ENCODE measurements at places on chromosomes 7 and 10.

DNA sequence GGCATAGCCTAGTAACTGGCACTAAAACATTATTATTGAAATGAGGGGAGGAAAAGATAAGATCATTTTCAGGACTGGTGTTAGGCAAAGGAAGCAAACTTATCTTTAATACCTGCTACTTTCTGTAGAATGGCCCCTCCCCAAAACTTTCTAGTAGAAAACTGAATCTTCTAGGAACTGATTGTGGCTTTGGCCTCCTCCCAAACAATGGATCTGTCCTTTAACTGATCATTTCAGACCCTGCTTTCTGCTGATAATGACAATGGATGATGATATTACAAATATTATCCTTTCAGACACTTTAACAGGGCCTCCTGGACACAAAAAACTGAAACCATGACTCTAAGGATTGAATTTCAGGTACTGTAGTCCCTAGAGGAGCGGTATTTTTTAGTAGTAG is 55.1 kb downstream of the EZH2 start:
- DNase-seq = no peak

DNA sequence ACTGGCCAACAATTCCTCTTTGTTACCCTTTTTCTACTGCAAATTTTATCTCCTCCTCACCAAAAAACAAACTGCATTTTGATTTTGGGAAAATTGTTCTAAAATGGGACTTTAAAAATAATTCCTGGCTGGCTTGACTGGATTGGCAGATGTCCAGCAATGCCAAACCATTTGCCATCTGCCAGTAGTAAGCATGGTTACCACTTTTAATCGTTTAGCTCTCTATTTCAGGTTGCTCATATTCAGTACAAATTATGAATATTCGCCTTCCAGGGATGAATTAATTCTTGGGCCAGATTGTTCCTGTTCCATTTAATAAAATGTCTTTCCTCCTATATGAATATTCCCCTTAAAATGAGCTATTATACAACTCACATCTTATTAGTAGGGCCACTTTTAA is 35.7 kb downstream of the SMNDC1 start:
- no peak for DNase-seq

GRCh38 chr10:56123247-56123646 is 237.8 kb downstream of the ZWINT start:
- DNase-seq = no peak

DNA sequence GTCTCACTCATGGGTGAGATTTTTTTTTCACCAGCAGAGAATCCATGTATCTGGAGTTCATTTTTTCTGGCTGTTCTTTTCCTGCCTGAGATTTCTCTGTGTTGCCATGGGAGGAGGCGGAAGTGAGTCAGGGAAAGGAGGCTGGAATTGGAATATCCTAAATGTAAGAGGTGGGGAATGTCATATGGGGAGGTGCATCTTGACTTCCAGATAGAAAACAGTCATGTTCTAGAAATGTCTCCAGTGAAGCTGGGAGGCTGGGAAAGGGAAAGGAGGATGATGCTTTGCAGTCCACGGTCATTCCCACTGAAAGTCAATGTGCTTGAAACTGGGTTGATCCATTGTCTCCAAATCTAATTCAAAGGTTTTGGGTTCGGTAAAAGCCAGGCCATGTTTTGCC is 39.7 kb upstream of the HPS1 start:
- DNase-seq = no peak

DNA sequence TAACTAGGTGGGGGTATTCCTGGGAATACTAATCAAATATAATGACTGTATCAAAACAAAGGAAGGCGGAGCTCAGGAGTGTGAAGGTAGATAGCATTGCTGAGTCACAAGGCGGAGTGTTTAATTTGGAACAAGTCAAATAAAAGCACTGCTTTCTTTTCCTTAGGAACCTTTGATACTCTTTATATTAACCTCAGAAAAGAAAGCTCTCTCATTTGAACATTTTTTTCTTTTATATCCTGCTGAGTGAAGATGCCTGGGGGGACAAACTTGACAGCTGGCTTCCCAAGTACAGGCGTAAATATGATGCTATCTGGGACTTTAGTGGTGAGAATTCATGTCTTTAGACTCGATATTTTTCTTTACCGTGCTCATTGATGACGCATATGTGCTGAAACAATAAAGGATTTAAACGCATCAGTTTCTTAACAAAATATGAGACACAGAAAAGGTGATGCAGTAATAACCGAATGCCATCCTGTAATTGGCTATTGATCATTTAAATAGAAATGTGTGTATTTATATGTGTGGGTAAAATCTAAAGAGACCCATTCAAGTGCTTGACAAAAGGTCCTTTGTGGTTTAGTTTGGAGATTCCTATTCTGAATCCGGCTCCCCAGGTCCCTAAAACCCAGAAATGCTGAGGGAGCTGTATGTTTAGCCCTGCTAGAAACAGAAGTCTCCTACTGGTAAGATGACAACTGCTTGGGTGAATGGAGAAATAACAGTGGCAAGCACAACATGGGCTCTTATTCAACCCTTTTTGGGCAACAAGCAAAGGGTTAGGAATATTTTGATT is 102.7 kb downstream of the PRTFDC1 start:
- no peak for DNase-seq

- no peak for DNase-seq
Observed at GRCh38 chr7:68813551-68814080, 784.7 kb upstream of the AUTS2 start.

DNA sequence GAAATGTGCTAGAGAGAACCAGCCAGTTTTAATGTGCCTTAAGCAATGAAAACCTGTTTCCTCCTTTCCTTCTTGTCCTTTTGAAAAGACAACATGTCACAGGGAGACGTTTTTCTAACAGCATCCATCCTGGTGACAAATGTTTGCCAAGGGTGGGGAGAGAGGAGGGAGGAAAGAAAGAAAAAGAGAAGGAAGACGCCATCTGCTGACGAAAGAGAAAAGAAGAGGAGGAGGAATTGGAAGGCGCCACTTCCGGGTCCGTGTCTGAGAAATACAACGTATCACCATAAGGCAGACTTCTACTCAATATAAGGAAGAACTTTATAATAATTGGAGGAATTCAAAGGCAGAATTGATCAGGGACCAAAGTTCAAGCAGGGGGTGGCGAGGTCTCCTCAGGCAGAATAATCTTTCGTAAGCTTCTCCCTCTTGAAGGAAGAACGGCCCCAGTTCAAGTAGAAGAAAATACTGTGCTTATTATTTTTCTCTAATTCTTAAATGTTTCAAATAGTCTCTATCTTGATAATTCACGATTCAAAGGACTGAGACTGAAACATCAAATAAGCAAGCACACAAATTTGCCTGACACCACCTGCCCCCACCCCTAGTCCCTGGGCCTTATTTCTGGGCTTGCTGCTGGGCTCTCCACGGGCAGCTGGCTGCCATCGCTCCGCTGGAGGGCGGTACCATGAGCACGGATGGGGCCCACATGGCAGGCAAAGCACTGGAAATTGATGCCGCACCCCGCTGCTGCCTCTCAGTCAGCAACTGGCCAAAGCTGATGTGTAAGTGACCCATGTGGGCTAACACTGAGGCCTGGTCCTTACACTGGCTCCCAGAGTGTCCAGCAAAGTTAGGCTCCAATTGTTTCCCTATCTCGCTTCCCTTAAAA is 273.7 kb upstream of the KLF14 start:
- peak; percentile 20 for DNase-seq

- no peak for DNase-seq
Observed at GRCh38 chr7:119232091-119232490, 1007.6 kb downstream of the ANKRD7 start.

DNA sequence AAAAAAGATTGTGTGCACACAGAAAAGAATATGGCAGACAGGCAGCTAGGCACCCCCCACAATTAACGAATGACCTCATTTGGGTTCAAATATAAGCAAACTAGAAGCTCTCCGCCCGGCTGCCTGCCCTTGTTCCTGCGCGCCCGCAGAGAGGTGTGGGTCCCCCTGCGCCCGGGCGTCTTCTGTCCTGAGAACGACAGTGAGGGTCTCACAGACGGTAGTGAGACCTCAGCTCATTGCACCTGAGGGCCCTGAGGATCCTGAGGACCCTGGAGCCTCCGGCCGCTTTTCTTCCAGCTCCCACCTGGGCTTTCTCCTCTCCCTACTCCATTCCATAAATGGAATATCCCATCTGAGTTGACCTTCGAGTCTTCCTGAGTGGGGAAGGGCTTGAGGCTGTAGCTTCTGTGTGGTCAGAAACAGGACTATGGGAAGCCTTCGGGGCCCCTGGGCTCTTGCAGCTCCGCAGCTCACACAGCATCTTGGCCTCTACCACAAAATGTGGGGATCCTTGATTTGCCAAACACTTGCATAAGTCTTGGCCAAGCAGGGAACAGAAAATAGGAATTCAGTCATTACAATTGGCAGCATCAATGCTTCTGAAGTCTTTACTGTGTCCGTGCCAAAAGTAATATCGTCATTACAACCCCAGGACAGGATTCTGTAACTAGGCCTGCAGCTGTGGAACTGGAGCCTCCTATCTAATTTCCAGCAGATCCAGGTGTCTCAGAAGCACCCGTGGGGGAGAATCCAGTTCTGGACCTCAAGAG is 43.8 kb downstream of the JAKMIP3 start:
- DNase-seq = no peak

GRCh38 chr10:102410429-102411073 is 8.0 kb downstream of the PSD start:
- DNase-seq = no peak

DNA sequence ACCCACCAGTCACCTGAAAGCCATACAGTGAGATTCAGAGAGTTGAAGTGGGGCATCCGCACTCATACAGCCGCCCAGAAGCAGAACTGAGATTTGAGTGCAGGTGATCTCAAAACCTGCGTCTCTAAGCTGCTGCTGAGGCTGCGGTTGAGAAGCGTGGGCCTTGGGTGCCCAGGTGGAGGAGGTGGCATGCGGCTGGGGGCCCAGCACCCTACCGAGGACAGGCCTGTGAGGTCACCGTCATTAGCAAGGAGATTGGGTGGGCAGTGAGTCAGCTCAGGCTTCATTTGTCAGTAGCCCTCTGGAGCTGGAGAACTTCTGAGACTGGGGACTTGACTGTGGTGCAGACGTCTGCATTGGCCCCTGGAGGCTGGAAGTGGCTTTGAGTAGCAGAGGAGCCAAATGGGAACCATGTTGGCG is 29.8 kb downstream of the ZMIZ1 start:
- no peak for DNase-seq

DNA sequence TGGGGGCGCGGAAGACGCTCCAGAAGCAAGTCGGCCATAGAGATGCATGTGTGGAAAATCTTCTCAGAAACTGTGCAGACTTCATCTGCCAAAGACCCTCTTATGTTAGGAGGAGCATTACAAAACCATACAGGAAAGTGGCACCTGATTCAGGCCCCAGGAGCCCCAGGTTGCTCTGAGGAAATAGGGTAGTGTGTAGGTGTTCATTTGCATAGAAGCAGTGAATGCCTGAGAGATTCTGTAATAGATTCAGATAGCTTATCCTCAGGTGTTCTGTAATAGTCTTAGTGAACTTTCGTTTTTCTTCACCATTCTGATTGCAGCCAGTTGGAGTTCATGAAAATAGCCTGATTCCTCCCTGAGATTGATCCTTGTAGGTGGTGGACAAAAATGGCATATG is 106.4 kb upstream of the GJD4 start:
- DNase-seq = no peak

- no peak for DNase-seq
Observed at GRCh38 chr10:108791794-108792474, 1131.4 kb downstream of the XPNPEP1 start.

DNA sequence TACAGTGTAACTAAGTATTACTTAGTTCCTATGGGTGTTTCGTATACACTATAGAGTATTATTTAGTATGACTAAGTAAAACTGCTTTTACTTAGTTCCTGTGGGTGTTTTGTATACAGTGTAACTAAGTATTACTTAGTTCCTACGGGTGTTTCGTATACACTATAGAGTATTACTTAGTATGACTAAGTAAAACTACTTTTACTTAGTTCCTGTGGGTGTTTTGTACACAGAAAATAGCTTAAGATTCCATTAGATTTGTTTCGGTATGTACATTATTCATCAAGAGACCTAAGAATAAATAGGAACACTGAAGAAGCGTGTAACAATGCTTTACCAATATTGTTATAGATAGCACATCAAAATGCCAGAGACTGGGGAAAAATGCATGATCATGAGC is 25.0 kb downstream of the IGF2BP3 start:
- DNase-seq = no peak

- no peak for DNase-seq
Observed at GRCh38 chr10:101397140-101397539, 43.2 kb downstream of the BTRC start.

DNA sequence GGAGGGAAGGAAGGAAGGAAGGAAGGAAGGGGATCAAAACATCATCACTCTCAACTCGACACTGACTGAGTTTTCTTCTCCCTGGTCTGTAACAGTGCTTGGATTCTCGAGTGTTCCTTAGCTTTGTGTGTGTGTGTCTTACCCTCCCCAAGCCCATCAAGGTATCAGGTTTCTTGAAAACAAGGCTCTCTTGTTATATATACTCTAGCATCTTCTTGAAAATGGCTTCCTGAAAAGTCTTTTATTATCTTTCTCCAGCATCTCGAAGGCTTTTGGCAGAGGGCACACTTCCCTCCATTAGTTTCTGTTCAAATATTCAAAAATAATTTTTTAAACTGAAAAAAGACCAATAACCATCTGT is 13.4 kb downstream of the SERPINE1 start:
- no peak for DNase-seq

GRCh38 chr7:20220921-20221547 is 3.9 kb upstream of the MACC1 start:
- no peak for DNase-seq

DNA sequence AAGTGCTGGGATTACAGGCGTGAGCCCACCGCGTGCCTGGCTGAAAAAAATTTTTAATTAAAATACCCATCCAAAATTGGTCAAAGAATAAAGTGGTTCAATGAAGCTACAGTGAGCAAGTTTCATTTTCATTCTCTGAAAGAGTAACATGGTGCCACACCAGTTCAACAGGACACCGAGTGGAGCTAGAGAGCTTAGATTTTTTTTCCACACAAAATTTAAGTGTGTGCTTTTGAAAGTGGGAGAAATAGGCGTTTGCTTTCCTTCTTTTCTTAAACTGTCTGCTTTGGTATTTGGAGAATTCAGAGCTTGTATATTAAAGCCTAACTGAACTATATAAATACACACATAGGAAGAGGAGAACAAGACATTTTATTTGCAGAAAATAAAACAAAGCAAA is 43.4 kb downstream of the BPGM start:
- DNase-seq = peak; percentile 72

- no peak for DNase-seq
Observed at GRCh38 chr7:133315332-133316040, 62.6 kb downstream of the EXOC4 start.

DNA sequence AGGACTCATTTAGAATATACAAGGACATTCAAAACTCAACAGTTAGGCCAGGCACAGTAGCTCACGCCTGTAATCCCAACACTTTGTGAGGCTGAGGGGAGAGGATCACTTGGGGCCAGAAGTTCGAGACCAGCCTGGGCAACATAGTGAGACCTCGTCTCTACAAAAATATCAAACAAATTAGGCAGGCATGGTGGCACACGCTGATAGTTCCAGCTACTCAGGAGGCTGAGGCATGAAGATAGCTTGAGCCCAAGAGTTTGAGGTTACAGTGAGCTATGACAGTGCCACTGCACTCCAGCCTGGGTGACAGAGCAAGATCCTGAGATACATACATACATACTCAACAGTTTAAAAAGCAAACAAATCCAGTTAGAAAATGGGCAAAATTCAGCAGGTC is 44.9 kb downstream of the GNA12 start:
- DNase-seq = no peak

- no peak for DNase-seq
Observed at GRCh38 chr7:69773535-69774225, 175.4 kb downstream of the AUTS2 start.
